ENCODE measurements at places on chromosomes 3 and 15.

GRCh38 chr15:62450061-62450460 is 285.0 kb upstream of the C2CD4B start:
- DNase-seq: no peak

GRCh38 chr15:91593067-91593466 is 260.4 kb upstream of the SLCO3A1 start:
- no peak for DNase-seq

GRCh38 chr3:187166750-187167149 is 27.5 kb upstream of the RPL39L start:
- no peak for DNase-seq

GRCh38 chr15:24901409-24901808 is 53.4 kb upstream of the SNRPN start:
- no peak for DNase-seq

GRCh38 chr3:169112153-169112892 is 551.2 kb downstream of the MECOM start:
- DNase-seq: no peak
